Stimulated activated CD8-positive, alpha-beta memory T cell treated with anti-CD3 and anti-CD28 coated beads, Interleukin-4, amount 100 ng/mL, for 4 hours (primary cell): ENCODE measurements at places on chromosomes 11 and 22.

DNA sequence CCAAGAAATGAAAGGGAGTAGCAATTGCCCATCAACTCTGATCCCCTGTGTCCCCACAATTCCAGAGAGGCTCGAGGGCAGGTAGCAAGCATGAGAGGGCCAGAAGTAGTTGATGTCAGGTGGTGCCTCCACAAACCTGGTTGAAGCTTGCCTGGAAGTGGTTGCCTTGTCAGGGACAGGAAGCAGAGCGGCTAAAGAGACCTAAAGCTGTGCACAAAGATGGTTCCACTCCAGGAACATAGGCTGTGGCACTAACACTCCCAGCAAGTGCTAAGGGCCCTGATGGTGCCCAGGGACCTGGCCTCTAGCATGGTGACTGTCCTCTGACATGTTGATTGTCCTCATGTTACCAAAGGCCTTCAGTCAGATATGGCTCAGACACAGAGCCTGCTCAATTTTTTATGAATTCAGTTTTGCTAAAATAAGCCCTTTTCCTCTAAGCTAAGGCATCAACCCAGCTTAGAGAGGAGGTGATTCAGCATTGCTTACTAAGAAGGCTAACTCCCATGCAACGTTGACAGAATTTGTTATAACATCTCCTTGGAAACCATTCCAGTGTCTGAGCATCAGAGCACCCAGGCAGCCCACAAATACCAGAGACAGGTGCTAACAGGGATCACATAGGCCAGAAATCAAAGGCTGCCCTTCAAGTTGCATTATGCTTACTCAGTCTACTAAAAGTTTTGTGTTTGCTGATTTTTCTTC, 196.3 kb upstream of the ARHGAP20 start:
- no peak for DNase-seq

DNA sequence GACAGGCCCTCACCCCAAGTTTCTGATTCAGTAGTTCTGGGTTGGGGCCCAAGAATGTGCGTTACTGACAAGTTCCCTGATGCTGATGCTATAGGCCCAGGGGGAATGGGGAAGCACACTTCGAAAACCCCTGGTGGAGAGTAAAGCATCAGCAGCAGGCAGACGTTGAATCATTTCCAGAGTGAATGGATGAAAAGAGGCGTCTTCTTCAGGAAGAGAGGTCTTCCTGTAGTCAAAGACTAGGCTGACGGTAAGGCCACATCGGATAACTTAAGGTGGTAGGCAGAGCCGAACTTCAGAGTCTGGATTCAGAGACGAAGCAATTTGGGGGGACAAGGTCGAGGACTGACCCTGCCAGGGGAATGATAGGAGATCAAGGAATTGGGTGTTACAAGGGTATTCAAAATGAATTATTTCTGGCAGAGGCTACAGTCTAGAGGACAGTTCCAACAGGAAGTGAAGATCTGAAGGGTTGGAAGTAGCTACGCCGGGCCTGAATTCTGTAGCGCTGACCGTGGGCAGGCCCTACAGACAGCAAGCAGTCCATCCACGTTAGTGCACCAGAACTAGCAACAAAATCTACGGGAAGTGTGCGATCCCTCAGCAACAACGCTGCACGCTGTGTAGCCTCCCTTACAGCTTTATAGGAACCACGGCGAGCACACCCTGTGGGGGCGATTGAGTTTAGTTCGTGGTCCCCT, 862 bp upstream of the CENATAC start:
- no peak for DNase-seq

GRCh38 chr22:39434721-39435120, 22.1 kb upstream of the MGAT3 start:
- DNase-seq: no peak

DNA sequence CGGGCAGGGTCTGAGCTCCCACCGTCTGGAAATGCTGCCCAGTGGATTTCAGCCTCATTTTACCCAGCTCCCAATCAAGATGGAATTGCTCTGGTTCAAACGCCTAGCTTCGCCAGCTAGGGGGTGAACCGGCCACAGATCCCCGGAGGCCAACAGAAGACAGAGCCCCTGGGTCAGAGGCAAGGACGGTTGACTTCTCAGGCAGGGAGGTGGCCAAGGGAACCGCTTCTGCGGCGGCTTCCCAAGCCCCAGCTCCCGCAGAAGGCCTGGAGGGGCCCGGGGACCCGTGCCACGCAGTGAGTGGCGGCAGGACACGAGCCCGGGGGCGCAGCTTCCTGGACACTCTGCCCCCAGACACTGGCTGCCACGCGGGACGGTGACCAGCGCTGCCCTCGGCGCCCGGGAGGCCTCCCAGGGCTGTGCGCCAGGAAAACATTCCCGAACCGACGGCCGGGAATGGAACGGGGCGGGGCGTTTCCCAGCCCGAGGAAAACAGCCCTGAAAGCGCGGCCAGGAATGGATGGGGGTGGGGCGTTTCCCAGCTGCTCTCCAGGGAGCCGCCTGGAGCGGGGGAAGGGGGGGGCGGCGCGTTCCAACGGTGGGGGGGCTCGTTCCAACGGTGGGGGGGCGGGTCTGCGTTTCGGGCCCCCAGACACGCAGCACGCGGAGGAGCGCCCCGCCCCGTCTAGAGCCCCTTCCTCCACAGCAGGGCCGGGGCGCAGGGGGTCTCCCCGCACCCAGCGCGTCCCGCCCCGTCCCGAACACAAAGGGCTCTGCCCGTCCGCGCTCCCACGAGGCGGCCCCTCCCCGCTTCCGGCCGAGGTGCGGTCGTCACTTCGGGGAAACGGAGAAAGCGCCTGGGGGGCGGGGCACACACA, 13.5 kb upstream of the B4GALNT4 start:
- peak; percentile 73 for DNase-seq

DNA sequence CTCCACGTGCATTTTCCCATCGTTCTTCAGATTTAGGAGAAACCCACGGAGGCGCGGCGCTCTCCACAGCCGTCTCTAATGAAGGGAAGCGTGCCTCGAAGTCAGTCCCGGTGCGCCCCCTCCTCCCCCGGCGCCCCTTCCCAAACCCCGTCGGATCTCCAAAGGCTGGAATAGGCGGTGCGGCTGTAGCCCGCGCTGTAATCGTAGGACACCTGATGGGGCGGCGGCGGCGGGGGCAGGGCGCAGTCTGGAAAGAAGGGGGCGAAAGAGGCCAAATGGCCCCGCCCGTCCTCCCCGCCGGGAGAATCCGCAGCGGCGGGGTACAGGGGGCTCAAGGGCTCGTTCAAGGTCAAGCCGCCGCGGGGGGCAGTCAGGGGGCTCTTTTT, 1.3 kb downstream of the FAM181B start:
- no peak for DNase-seq

DNA sequence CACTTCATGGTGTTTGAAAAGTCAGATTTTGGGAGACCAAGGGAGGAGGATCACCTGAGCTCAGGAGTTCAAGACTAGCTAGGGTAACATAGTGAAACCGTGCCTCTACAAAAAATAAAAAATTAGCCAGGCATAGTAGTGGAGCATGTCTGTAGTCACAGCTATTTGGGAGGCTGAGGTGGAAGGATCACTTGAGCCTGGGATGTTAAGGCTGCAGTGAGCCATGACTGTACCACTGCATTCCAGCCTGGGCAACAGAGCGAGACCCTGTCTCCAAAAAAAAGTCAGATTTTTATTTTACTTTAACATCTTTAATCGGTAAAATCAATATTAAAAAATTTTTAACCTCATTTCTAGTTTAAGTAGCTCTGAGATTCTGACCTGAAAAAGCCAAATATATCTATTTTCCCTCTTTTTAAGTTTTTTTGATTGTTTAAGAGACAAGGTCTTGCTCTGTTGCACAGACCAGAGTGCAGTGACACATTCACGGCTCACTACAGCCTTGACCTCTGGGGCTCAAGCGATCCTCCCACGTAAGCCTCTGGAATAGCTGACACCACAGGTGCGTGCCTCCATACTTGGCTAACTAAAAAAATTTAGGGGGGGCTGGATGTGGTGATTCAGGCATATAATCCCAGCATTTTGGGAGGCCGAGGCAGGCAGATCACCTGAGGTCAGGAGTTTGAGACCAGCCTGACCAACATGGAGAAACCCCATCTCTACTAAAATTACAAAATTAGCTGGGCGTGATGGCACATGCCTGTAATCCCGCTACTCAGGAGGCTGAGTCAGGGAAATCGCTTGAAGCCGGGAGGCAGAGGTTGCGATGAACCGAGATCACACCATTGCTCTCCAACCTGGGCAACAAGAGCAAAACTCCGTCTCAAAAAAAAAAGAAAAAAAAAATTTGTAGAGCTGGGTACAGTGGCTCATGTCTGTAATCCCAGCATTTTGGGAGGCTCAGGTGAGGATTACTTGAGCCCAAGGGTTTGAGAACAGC, 48.4 kb downstream of the SFI1 start:
- DNase-seq: no peak

DNA sequence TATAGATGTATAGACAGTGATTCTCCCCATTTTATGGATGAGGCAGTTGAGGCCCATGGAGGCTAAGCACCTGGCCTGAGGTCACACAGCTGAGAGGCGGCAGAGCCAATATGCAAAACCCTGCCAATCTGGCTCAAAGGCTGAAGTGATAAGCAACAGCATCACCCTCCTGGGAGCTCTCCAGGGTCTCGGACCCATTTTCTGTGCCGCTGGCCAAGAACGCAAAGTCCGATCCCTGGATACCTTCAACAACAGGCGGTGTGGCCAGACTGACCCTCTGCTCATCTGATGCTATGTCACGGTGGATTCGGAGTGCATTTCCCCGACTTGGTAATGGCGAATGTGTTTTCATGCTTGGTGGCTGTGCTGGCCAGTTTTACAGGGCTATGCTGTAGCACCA, 595.0 kb downstream of the TBC1D22A start:
- no peak for DNase-seq

- no peak for DNase-seq
Measured at GRCh38 chr22:43720716-43721115, 91.4 kb downstream of the EFCAB6 start.

DNA sequence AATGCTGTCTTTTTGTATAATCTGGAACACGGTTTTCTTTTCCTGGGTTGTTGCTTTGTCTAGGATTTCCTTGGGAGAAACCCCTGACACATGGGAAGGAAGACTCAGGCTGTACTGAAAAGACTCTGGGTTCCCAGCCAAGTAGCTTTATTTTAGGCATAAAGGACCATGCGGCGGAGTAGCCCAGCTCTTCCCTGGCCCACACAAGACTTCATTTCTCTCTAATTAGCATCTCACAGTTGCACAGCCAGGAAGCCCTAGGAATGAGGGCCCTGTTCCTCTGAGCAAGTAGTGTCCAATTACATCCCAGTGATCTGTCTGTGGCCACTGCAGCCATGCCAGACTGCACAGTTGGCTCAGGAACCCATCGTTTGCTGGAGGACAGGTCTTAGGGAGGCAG, 319.5 kb downstream of the TENM4 start:
- DNase-seq: no peak

- DNase-seq: no peak
Measured at GRCh38 chr11:134513585-134514120, 101.6 kb upstream of the B3GAT1 start.

DNA sequence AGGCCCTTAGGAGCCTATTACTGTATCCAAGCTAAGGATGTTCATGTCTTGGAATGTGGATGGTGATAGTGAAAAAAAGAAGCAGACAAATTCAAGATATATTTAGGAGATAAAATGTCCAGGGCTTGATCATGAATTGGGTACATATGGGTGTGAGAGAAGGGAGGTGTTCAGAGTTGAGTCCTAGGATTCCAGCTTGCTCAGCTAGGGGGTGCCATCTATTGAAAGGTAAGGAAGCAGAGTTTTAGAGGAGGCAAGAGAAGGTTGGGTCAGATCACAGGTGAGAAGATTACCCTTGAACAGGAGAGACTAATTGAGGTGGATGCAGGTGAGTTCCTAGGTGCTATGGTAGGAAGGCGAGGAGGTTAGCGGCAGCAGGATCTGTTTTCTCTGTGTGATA, 60.5 kb downstream of the GRAMD1B start:
- no peak for DNase-seq
